ENCODE measurements at places on chromosomes 2 and 18. TPM values are rescaled to one million over a fixed set of nuclear protein-coding genes. Genes with fewer than 3 reads are reported as not detected.

Gene UGT1A10
- 0.06 TPM for polyA plus RNA-seq

Gene SFT2D3
- polyA plus RNA-seq, result not detected

Gene TM4SF20
- polyA plus RNA-seq, result 171 TPM

Gene SIX3
- not detected for polyA plus RNA-seq

Gene CHST10
- polyA plus RNA-seq, result 6.4 TPM

Gene UGT1A9
- polyA plus RNA-seq, result not detected

Gene CFAP65
- 3.4 TPM for polyA plus RNA-seq

Gene MAP3K19
- polyA plus RNA-seq, result 0.01 TPM

Gene DCC
- 0.58 TPM for polyA plus RNA-seq

Gene LRRC30
- polyA plus RNA-seq, result not detected

Gene KHK
- polyA plus RNA-seq, result 232 TPM

Gene COL6A3
- polyA plus RNA-seq, result 127 TPM

Gene IL1R1
- 21.6 TPM for polyA plus RNA-seq

Gene HS1BP3
- polyA plus RNA-seq, result 30.7 TPM

Gene LBX2
- 47.8 TPM for polyA plus RNA-seq

Gene SP110
- 16.5 TPM for polyA plus RNA-seq

Gene GPR35
- 118 TPM for polyA plus RNA-seq

Gene ZNF396
- polyA plus RNA-seq, result 2.8 TPM

Gene NT5DC4
- 2.6 TPM for polyA plus RNA-seq

Gene DPYSL5
- 7.1 TPM for polyA plus RNA-seq

Gene PCARE
- polyA plus RNA-seq, result 0.01 TPM

Gene NDC80
- polyA plus RNA-seq, result 11.8 TPM

Gene ABCA12
- 0.06 TPM for polyA plus RNA-seq

Gene SPATA3
- polyA plus RNA-seq, result not detected

Gene LYPD1
- 4.0 TPM for polyA plus RNA-seq

Gene MROH2A
- polyA plus RNA-seq, result 0.16 TPM

Gene PTPRM
- 27.2 TPM for polyA plus RNA-seq

Gene CDH20
- 0.22 TPM for polyA plus RNA-seq

Gene MC5R
- 0.66 TPM for polyA plus RNA-seq

Gene ABCG8
- polyA plus RNA-seq, result 24.3 TPM

Gene HOXD8
- 4.0 TPM for polyA plus RNA-seq

Gene LYG2
- 0.16 TPM for polyA plus RNA-seq

Gene NDUFS1
- 63.7 TPM for polyA plus RNA-seq
